Dermis lymphatic vessel endothelial cell (primary cell): ENCODE measurements at places on chromosomes 16 and 17. TPM values are rescaled to one million over a fixed set of nuclear protein-coding genes. Genes with fewer than 3 reads are reported as not detected.

Gene SLC12A3
- 0.09 TPM in 1 of 2 replicates, not detected in the other for total RNA-seq

Gene NRN1L
- 0.22 TPM in 1 of 2 replicates, not detected in the other for total RNA-seq

Gene KRTAP1-1
- not detected in 2 replicates for total RNA-seq

Gene SPATA32
- under 0.01 TPM in 1 of 2 replicates, not detected in the other for total RNA-seq

Gene SLC16A6
- 0.43 and 0.54 TPM in 2 replicates for total RNA-seq

Gene FZD2
- total RNA-seq = 0.17 and 0.22 TPM in 2 replicates

Gene TELO2
- 13.8 and 16.5 TPM in 2 replicates for total RNA-seq

Gene HAS3
- 5.7 and 14.5 TPM in 2 replicates for total RNA-seq

Gene TBC1D3C
- 0.87 TPM in 1 of 2 replicates, not detected in the other for total RNA-seq

Gene ADAD2
- not detected in 2 replicates for total RNA-seq

Gene SLC9A5
- total RNA-seq = 0.33 and 0.34 TPM in 2 replicates

Gene C1QTNF8
- not detected in 2 replicates for total RNA-seq

Gene GDPD3
- 0.86 and 1.2 TPM in 2 replicates for total RNA-seq

Gene NGFR
- under 0.01 TPM in 1 of 2 replicates, not detected in the other for total RNA-seq

Gene PIRT
- total RNA-seq = not detected in 2 replicates

Gene PRSS36
- total RNA-seq = 0.26 and 0.87 TPM in 2 replicates

Gene HEXIM2
- total RNA-seq = 3.3 and 3.9 TPM in 2 replicates

Gene BBS2
- 45.8 and 55.3 TPM in 2 replicates for total RNA-seq

Gene CASKIN2
- total RNA-seq = 8.6 and 9.9 TPM in 2 replicates

Gene UMOD
- total RNA-seq = not detected in 2 replicates

Gene TMEM235
- 0.09 and 2.2 TPM in 2 replicates for total RNA-seq

Gene TLCD1
- total RNA-seq = 0.34 and 1.2 TPM in 2 replicates

Gene ACD
- total RNA-seq = 7.2 and 10.4 TPM in 2 replicates

Gene MRC2
- 18.1 and 35.7 TPM in 2 replicates for total RNA-seq

Gene GLP2R
- 0.11 and 0.17 TPM in 2 replicates for total RNA-seq

Gene MAF
- total RNA-seq = 58.2 and 108 TPM in 2 replicates

Gene CTRB2
- not detected in 2 replicates for total RNA-seq
